Muscle of leg (tissue), 16 donors: ENCODE measurements at places on chromosomes 3 and 15.

GRCh38 chr3:46665763-46666452 is 27.6 kb downstream of the ALS2CL start:
- H3K36me3 ChIP-seq: no peaks in the 10 kb centered on the region
- no peak overlapping the region for H3K4me3 ChIP-seq
- peak; percentile 10 for DNase-seq
- H3K27ac ChIP-seq: no peak overlapping the region
- peaks cover 44% of the 10 kb centered on the region for H3K4me1 ChIP-seq

GRCh38 chr3:159252772-159253384 is 451.0 kb downstream of the MFSD1 start:
- no peaks in the 10 kb centered on the region for H3K4me1 ChIP-seq
- no peak for DNase-seq
- H3K27ac ChIP-seq: no peak overlapping the region
- no peak overlapping the region for H3K4me3 ChIP-seq

DNA sequence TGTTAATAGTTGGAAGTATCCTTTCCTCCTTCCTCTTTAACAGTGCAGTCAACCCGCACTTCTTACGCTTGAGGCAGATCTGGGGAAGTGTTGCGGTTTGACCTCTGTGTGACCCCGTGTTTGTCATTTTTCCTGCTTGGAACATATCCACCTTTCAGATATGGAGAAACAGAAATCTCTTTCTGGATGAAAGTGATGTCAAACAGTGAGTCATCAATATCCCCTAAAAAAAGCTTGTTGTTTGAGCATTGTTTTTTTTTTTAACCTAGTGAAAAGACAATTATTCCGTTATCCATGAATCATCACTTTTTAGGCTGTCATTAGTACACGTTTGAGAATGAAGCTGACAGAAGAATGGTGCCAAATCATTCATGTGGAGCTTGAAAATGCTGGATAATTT is 293.7 kb downstream of the ARPP21 start:
- H3K4me3 ChIP-seq: no peak overlapping the region
- H3K27ac ChIP-seq: no peak overlapping the region
- H3K27me3 ChIP-seq: no peaks in the 10 kb centered on the region
- peaks cover 2% of the 10 kb centered on the region for H3K4me1 ChIP-seq
- DNase-seq: peak; percentile 33

- H3K36me3 ChIP-seq: no peaks in the 10 kb centered on the region
- H3K4me3 ChIP-seq: no peak overlapping the region
- no peak overlapping the region for H3K27ac ChIP-seq
- DNase-seq: no peak
- H3K27me3 ChIP-seq: no peaks in the 10 kb centered on the region
Observed at GRCh38 chr3:60703956-60704736, 547.1 kb downstream of the FHIT start.

- H3K4me3 ChIP-seq: no peak overlapping the region
- no peak overlapping the region for H3K27ac ChIP-seq
- H3K4me1 ChIP-seq: no peaks in the 10 kb centered on the region
- peak; percentile 11 for DNase-seq
- no peaks in the 10 kb centered on the region for H3K36me3 ChIP-seq
Observed at GRCh38 chr3:131216330-131216729, 165.2 kb upstream of the NUDT16 start.
